ENCODE measurements at places on chromosomes 5 and 9.

- DNase-seq, result no peak
These were observed 43.2 kb upstream of the ANKRD33B start for GRCh38 chr5:10520706-10521105.

DNA sequence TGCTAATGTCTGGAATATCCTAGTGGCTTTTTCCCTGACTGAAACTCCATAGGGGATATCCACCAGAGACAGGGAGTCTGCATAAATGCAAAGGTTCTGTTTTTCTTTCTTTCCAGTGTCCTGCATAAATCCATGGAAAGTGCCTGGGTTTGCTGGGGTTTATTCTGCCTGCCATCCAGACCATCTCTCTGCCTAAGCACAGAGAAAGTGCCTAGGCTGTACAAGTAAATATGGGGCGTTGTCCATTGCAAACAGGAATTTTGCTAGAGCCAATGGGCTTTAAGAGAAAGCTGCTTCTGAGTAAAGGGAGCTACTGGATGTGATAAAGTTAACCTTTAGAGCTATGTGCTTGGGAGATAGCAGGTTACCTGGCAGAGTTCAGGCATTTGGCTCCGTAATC is 407.5 kb downstream of the AGTPBP1 start:
- DNase-seq, result no peak

GRCh38 chr9:93096131-93096802 is at the start of gene CARD19:
Gene CARD19 (plus strand): TSS chr9:93096217. CDS start chr9:93096346, 129 bp downstream.
- peak; percentile 28 for DNase-seq

DNA sequence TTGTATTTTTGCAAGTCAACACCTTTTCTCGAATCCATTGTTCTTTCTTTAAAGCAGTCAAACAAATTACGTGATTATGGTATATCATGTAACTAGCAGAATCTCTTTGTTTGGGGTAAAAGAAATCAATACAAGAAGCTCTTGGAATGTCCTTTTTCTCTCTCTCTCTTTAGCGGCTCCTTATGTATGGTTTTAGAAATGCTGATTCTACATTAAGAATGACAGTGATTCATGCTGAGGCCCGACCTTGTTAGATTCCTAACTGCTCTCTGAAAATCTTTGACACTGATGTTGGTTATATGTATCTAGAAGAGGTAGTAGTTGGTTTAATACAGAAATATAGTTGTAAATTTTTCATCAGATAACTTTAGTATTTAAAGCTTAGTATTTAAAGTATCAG is 76.4 kb downstream of the SNX24 start:
- DNase-seq, result no peak

GRCh38 chr5:138753794-138754698 is 821 bp downstream of the CTNNA1 start:
- peak; percentile 74 for DNase-seq

Data from putamen (tissue), 1 donor.